ENCODE measurements at places on chromosomes 2 and 18.
A peak's percentile ranks its signal among the peaks of the same experiment; 100 is the strongest.

DNA sequence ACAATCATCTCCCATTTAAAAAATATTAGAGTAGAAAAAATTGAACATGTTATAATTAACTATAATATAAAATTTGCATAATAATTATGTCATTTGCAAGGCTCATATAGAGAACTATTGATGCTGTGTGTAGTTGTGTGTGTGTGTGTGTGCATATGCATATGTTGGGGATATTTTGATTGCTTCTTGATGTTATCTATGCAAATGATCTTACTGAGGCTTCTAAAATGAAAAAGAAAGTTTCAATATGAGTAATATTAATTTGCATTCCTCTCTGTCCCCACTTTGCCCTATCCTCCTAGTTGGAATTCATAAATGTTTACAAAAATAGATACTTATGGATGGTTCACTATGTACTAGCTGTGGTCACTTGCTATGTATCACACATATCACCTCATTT is 523.3 kb downstream of the TRIB2 start:
- DNase-seq, result no peak

- no peak for DNase-seq
Observed at GRCh38 chr2:158722266-158723105, 72.6 kb upstream of the DAPL1 start.

- DNase-seq, result no peak
Observed at GRCh38 chr2:178296394-178297090, 102.2 kb downstream of the OSBPL6 start.

DNA sequence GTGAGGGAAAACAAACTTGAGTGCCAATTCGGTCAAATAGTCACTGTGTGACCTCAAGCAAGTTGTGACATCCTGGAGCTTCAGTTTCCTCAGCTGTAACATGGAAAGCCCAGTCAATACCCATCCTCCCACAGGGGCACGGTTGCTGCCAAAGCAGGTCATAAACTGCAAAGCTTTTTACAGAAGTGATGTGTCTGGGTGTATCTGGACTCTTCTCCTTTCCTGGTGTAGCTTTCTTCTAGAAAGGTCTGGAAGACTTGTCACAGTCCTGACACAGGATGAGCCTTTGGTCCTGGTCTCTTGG is 4.2 kb upstream of the AFF3 start:
- no peak for DNase-seq

- no peak for DNase-seq
Observed at GRCh38 chr2:143529118-143529720, 400.0 kb downstream of the ARHGAP15 start.

DNA sequence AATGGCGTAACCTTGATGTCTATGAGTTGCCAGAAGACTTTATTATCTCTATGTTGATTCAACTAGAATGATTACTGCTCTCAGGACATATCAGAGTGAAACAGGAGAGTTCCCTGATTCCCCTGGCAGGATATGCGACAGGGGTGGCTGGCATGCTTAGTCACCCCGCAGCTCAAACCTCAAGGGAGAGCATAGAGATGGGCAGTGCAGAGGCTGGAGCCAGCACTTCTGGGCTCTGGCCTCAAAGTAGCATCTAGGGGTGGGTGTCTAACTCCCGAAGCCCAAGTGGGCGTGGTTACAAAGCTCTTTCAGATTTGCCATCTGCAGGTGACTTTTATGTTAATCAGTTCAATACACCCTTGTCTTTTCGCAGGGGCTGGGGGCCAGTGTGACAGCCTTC is 391.6 kb downstream of the ADCYAP1 start:
- peak; percentile 50 for DNase-seq

DNA sequence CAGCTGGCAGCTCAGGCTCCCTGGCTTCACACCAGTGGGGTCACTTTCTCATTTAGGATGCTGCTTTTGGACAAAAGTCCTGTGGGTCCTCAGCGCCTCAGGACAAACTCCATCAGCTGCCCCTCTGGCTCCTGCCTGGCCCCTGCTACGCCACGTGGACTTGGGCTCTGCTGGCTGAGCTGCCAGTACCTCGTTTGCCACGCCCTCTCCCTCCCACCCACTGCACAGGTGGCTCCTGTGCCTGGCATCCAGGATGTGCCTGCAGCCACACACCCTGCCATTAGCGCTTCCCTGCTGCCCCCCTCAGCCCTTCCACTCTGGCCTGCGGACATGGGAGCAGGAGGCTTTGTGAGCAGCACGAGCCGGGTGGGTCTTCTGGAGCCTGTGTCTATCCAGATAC is 118.9 kb downstream of the ZNF236 start:
- DNase-seq, result no peak

DNA sequence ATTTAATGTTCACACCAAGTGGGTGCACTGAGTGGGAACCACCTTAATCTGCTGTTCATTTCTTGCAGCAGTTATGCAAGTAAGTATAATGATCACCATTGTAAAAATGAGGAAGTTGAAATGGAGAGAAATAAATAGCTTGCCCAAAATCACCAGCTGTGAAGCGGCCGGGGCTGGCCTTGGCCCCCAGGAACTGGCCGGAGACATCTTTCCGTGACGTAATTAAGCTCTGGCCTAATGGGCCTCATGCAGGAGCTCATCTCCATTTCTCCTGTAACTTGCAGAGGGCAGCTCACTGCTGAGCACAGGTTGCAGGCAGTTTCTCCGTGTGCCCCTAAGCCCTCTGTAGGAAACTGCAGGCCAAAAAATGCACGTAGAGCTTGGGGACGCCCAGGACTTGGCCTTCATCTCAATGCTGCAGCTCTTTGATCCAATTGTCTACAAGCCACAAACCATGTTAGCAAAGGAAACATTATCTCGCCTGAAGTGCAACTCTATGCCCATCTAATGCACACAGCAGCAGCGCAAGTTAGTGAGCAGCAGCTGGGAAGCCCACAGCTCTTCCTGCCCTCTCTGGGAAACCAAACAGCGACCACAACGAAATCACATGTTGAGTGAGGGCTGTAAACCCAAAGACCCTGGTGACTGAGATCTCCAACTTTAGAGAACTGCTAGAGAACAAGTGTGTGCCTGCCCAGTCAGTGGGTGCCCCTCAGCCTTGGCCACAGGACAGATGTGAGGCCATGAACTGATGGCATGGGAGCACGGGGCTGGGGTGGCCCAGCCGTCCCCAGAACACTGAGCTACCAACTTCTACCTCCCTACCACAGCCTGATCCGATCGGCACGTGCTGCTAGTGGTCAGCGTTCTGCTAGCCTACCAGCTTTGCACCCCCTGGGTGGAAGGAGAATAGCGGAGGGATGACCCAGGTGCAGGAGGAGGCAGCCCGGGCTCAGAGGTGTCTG is 28.8 kb downstream of the APCDD1 start:
- no peak for DNase-seq

DNA sequence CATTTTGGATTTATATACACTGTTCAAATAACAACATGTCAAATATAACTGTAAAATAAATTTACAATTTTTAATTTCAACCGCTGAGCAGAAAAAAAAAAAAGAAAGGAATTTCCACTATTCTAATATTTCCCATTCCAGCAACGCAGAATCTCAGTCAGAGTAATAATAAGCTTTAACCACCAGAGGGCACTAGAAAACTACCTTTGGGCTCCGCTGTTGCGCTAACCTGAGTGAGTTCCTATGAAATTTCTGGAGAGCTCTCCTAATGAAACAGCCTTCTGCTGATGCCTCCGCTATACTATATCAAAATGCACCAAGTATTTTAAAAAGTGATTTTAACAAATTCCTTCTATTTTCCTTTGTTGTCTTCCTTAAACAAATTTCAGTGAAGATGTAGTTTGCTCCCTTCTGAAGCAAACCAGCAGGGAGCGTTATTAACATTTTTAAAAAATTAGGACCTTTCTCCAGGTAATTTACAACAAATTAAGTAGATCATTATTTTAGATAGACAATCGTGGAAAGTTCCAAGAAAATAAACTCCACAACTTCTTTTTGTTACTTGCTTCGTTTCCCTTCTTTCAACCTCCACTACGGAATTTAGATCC is 23.0 kb downstream of the ERMN start:
- DNase-seq, result peak; percentile 44

DNA sequence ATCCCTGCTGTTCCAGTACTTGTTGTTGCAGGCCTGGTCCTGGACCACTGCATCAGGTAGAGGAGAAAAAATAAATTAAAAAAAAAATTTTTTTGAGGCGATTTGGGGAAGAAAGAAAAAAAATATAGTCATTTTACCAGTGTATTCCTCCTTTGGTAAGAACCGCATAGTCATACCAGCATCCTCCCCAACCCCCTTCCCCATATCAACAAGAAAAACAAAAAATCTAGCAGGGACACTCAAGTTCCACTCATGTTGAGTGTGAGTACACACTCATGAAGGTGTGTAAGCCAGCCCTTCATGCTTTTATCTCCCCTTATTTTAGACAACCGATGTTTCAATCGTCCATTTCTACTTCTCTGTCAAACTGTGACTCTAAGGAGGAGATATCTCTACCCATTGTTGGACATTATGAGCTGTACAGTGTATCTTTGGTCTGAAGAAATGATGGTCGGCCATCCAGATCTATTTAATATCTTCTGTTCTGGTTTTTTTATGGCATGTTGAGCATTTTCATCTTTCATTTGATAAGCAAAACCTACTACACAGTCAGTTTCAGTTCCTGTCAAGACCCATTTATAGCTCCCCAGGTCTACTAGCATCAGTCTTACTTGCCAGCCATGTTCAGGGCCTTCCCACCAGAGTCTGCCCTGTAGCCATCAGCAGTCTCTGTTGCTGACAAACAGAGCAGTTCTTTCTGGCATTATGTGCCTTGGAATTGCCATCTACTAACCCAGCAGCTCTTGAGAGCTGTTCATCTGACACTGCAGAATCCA is 20.0 kb downstream of the ELP2 start:
- no peak for DNase-seq

DNA sequence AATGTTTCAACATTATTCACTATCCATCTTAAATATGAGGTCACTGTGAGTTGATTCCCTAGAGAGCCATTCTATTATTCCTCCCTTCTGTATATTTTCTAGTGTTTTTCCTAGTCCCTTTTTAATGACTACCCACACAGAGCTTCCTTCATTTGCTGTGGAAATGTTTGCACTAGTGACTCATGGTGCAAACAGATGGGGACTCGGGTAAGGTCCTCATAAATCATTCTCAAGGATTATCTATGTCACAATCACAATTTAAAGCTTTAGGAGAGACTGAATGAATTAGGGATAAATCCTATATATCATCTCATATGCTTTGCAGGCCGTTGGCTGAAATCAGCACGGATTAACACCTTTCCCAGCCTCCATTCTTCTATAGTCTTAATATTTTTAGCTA is 159.6 kb downstream of the DCC start:
- peak; percentile 75 for DNase-seq

Data from HT1080 (cell line).